Astrocyte of the spinal cord (primary cell): ENCODE measurements at places on chromosomes 13 and 19.

- DNase-seq, result no peak
Measured at GRCh38 chr13:96903085-96903484, 91.2 kb downstream of the OXGR1 start.

DNA sequence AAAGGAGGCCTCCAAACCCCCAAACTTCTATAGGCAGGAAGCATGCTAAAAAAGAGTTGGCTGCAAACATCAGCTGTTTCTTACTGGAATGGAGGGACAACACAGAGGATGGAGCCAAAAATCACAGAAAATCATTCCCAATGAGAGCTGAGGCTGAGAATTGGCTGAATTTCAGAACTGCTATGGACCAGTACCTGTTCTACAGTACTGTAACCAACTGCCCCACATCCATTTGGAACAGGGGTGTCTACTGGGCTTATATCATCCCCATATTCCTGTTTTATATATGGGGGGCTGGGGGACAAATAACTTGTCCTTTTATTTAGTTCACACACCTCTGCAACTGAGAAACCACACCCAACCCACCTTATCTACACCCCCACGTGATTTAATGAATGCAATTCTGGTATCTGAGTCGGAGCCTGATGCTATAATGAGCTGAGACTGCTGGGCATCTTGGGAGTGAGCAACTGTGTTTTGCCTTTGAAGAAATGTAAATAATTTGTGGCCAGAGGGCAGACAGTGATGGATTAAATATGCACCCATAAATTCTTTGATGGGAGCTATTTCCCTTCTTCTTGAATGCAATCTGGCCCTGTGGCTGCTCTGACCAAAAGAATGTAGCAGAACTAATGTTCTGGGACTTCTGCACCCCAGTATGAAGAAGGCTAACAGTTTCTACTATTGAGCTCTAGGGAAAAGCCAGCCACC, 82.6 kb downstream of the TBC1D4 start:
- DNase-seq, result peak; percentile 68

DNA sequence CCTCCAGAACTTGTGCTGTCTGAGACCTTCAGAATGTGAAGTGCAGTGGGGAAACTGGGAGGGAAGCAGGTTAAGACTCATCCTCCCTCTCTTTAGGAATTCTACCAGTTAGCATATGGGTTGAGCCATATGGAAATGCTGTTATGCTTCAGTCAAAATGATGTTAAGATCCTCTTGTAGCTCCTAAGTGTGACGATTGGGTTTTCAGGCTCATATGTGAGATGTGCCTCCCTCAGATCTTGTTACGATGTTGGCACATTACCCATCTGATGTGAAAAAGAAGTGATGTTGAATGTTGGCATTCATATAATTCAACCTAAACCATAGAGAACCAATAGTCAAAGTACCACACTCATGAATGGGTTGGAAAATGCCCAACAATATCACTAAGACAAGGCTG, 67.8 kb upstream of the IPO5 start:
- DNase-seq, result no peak

- no peak for DNase-seq
Measured at GRCh38 chr13:39419876-39420275, 183.1 kb downstream of the LHFPL6 start.

DNA sequence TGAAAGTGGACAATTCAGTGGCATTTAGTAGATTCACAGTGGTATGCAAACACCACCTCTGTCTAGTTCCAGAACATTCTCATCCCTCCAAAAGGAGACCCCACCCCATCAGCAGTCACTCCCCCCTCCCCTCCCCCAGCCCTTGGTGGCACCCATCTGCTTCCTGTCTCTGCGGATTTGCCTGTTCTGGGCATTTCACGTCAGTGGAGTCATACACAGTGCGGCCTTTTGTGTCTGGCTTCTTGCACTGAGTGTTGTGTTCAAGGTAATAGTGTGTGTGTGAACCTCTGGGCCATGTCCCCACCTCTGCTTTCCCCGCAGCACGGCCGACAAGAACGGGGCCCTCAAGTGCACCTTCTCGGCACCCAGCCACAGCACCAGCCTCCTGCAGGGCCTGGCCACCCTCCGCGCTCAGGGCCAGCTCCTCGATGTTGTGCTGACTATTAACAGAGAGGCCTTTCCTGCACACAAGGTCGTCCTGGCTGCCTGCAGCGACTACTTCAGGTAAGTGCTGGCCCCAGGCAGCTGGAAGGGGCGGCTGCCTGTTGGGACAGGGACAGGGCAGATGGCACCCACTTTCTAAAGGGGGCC, 19.4 kb upstream of the CRTC1 start:
- DNase-seq, result no peak

- DNase-seq, result no peak
Measured at GRCh38 chr19:28333909-28334308, 879.0 kb downstream of the UQCRFS1 start.

GRCh38 chr19:52570000-52570861, at the start of gene ZNF701:
ZNF701 (plus strand) TSS chr19:52570287; CDS start chr19:52574148, 3,861 bp downstream.
- peak; percentile 94 for DNase-seq

DNA sequence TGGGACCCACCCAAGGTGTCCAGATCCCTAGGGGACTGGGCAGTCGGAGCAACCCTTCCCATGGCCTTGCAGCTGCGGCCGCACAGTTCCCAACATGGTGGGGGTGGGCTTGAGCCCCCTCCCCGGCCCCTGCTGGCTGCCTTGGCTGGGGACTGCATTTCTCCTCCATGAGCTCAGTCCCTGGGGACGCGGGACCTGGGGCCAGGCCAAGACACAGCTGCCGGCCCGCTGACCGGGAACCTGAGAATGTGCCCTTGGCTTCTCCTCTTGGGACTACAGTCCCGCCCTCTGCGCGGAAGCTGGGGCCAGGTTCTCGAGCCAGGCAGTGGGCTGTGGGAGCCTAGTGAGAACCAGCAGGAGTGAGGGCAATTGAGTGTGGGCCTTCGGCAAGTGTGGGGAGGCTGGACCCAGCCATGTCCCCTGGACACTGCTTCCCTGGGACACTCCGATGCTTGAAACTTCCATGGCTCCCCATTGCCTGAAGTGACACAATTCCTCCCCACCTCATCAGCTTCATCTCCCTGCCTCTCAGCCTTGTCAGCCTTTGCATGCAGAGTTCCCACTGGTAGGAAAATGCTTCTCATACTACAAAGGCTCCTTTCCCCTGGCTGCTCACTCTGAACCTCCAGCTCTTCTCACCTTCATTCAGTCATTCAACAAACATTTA, 13.1 kb upstream of the NOTCH3 start:
- DNase-seq, result no peak

DNA sequence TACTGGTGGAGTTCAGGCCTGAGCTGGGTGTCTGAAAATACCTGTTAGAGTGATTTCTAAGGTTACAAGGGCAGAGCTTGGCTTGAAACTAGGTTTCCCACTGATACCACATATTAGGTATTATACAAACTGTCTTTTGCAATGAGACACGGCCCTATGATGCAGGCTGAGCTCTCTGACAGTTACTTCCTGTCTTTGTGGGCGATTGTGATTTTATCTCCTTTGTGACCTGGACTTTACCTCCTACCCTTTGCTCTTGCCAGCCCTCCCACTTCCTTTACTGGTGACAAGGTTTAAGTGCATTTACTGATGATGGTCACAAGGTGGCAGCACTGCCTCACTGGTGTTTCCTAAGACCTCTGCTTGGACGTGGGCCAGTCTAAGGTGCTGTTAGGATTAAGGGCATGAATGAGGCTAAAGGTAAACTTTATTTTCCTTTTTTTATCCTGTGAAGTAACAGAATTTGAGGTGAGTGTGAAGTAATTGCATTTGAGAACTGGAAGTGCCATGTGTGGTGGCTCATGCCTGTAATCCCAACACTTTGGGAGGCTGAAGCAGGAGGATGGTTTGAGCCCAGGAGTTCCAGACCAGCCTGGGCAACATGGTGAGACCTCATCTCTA, 7.7 kb upstream of the CXCL17 start:
- DNase-seq, result peak; percentile 76

DNA sequence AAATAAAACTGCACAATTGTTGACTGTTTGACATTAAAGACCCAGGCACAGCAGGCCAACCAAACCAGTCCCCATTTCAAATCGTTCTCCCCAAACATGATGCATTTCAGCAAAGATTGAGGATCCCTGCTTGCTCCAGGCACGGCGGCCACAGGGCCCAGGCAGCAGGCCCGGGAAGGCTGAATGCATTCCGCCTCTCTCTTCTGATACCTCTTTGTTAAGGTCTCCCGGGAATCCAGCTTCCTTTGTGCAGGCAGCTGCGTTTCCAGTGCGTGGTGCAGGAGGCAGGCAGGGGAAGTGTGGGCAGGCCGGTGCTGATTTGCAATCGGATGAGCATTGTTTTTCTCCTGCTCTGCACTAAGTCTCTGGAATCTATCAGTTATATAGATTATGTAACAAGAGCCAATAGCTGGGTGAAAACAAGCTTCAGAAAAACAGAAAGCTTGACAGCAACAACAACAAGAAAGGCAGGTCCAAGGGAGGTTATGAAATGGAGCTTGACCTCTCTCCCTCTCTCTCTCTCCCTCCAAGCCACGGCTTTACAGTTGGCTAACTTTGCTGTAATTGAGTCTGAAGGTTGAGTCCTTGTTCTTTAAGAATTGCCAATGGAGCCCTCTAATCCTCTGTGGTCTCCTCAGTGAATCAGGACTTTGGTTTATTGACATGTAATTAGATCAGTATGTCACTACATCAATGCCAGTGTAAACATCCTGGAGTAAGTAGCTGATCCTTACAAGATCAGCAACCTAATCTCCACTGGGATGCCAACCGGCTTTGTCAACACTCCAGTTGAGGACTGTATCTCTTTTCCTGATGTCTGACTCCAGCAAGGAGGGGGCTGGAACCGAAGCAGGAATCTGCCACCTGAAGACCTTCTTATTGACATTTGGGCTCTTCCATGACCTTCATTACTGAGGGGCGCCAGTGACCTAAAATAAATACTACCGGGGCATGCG, 338.0 kb downstream of the TEX29 start:
- DNase-seq, result no peak

- no peak for DNase-seq
Measured at GRCh38 chr19:30563691-30564090, 191.5 kb downstream of the ZNF536 start.

GRCh38 chr13:100209857-100210825, 121.2 kb downstream of the PCCA start:
- peak; percentile 75 for DNase-seq

DNA sequence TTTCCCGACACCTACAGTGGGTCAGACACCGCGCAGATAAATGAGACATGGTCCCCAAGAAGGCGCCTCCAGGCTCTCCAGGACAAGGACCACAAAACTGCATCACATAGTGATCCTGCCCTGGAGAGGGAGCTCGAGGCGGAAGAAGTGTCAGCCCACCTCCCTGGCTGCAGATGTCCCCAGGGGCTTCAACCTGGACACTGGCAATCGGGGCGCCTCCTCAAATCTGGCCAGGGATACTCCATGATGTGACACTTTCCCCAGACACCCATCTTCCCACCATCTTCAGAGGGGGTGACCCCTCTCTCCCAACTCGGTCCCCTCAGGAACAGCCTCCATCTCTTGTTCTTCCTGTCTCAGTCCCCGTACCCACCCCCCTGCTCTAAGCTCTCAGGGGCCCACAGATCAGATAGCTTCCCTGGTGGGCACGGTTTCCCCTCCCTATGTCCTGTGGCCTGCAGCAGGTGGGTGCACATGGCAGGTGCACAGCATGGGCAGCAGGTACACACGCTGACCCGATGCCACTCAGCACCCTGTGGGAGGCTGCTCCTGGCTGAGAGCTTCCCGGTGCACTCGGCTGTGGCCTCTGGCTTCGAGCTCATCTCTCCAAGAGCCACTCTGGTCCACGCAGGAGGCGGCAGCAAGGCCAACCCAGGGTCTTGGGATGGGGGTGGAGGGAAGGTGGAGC, 61.2 kb downstream of the PEPD start:
- DNase-seq, result no peak

GRCh38 chr13:50531917-50532899, 311.3 kb downstream of the DLEU7 start:
- peak; percentile 69 for DNase-seq

DNA sequence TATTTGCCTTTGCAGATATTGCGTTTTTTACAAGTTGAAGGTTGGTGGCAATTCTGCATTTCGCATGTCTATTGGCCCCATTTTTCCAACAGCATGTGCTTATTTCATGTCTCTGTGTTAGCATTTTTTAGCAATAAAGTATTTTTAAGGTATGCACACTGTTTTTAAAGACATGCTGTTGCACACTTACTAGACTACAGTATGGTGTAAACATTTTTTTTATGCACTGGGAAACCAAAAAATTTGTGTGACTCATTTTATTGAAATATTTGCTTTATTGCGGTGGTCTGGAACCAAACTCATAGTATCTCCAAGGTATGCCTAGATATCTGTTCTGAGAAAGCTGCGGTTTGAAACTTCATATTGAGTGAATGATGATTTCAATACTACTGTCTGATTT, 55.4 kb upstream of the RNF113B start:
- peak; percentile 52 for DNase-seq

GRCh38 chr19:40827386-40828247, 22.6 kb downstream of the CYP2A6 start:
- no peak for DNase-seq

- no peak for DNase-seq
Measured at GRCh38 chr19:7597689-7598088, 2.0 kb downstream of the CAMSAP3 start.
